Activated naive CD4-positive, alpha-beta T cell treated with Interleukin-2 at 50 U/mL for 16 hours (primary cell): ENCODE measurements at places on chromosomes 3 and 15.

DNA sequence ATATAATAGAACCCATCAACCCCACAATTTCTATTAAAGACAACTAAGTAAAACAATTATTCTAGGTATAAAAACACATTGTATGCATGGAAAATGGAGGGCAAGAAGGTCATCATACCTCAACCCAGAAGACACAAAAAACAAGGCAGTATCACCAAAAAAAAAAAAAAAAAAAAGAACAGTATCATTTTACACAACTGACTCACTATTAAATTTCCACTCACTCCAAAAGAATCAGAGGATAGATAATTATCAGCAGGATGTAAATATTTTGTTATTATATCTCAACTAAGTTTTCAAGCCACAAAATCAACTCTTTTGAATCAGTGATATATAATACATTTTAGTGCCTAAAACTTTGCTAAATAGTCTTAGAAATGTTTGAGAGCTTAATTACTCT lies 55.0 kb downstream of the CLASP2 start:
- no peak for DNase-seq

DNA sequence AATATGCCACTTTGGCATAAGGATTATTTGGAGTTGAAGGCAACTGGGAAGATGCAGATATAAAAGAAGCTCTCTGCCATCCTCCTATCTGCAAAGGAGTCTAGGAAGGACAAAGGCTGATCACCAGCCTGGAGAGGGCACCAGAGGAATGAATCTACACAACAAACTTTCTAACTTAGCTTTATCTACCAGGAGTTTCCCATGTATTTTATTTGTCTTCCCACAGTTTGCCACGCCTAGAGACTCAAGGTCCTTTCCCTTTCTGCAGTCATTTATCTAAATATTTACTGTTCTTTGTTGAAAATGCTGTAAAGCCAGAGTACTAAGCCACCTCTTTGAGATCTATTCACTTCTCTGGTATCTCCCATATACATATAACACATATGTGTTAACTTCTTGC lies 32.2 kb downstream of the GPR176 start:
- DNase-seq, result no peak

- DNase-seq, result no peak
Observed at GRCh38 chr3:57808961-57809608, 53.0 kb downstream of the SLMAP start.

- DNase-seq, result no peak
Observed at GRCh38 chr3:16297997-16298885, 33.2 kb downstream of the OXNAD1 start.

- DNase-seq, result no peak
Observed at GRCh38 chr3:36362216-36362615, 18.1 kb upstream of the STAC start.

- no peak for DNase-seq
Observed at GRCh38 chr15:37054336-37054735, 46.0 kb downstream of the MEIS2 start.

GRCh38 chr3:94794563-94794962 lies 731.7 kb downstream of the NSUN3 start:
- no peak for DNase-seq

- peak; percentile 91 for DNase-seq
Observed at GRCh38 chr3:52238761-52239701, at the start of gene TWF2. TSS of gene TWF2 (minus strand) at chr3:52239158. CDS start at chr3:52239016, 142 bp downstream.

- DNase-seq, result no peak
Observed at GRCh38 chr15:76234337-76234889, 76.9 kb downstream of the ETFA start.
